Stimulated activated naive B cell treated with anti-CD40 and anti-IgM and Interleukin-4, amounts not matched to agents 10 μg/mL and 1 μg/mL and 100 μg/mL, for 72 hours (primary cell): ENCODE measurements at places on chromosomes 5 and 9.

GRCh38 chr9:33480106-33480505, 6.4 kb upstream of the NOL6 start:
- no peak for DNase-seq

- DNase-seq, result no peak
These were observed 34.7 kb downstream of the DIMT1 start for GRCh38 chr5:62369039-62369438.

DNA sequence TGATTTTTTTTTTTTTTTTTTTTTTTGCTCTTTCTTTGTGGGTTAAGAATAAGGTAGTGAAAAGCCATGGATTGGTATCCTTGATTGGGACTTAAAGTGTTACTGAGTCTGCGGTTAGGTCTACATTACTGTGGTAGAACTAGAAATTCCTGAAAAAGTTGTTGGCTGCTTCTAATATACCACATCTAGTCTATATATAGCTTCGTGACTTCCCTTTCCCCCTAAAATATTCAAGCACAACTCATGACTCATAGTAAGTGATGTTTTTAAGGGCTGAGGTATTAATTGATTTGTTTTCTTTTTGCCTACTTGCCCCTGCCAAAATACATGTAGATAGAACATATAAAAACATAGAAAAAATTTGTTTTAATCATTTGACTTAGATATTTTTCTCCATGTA, 247.6 kb downstream of the TMEM232 start:
- DNase-seq, result no peak

GRCh38 chr9:81082221-81082620, 607.1 kb downstream of the TLE1 start:
- DNase-seq, result no peak

DNA sequence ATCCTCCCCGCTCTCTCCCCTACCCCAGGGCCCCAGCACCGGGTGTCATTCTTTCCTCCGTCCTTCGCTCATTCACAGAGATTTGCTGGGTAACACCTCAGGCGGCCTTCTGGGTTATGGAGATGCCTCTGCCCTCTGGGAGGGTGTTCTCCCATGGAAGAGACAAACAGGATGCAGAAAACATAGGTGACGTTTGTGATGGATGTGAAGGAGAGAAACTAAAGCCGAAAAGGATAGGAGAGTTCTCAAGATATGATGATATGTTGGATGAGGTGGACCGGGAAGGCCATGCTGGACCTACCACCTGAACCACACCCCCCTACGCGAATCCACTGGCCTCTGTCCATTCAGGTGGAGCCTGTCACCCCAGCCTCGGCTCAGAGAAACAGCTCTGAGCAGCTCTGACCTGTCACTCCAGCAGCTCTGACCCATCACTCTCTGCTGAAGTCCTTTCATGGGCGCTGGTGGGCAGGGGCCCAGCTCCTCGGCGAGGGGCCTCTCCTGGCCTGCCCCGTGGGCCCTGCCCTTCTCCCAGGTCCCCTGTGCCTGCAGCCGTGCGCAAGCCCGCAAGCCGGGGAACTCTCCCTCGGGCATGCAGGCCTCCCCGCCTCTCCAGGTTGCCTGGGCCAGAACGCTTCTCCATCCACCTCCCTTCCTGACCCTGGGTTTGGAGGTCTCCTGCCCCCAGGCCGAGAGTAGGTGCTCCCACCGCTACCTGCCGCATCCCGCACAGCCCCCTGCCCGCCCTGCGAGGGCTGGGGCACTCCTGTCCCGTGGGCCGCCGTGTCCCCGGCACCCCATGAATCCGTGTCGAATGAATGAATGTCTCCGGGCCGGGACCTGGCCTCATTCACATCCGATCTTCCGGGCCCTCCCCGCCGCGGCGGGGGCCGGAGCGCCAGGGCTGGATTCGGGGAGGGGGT, 717 bp upstream of the NCS1 start:
- no peak for DNase-seq

DNA sequence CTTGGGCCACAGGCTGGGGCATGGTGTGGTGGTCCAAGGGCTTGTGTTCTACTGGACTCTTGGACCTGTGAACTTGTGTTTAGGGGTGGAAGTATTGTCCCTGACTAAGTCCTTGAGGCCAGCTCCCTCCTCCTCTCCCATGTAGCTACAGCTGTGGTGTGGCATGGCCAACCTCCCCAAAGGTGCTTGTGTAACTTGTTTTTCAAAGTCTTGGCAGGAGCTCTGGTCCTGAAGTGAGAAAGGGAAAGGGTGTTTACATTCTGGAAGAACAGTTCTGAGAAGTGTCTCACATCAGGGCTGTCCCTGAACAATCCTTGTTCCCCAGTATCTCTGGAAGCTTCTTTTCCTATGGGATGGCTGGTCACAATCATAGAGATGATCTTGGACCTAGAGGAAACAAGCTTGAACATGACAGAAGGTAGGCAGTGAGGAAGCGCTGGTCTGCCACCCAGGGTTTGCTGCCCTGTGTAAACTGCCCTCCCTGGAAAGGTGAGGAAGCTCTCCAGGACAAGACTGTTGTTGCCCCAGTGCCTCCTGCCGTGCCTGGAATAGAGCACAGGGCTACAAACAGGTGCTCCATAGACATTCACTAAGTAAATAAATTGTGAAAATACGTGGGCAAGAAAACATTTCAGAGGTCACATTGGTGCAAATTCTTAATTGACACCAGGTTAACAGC, 64.6 kb upstream of the KLF9 start:
- DNase-seq, result no peak

DNA sequence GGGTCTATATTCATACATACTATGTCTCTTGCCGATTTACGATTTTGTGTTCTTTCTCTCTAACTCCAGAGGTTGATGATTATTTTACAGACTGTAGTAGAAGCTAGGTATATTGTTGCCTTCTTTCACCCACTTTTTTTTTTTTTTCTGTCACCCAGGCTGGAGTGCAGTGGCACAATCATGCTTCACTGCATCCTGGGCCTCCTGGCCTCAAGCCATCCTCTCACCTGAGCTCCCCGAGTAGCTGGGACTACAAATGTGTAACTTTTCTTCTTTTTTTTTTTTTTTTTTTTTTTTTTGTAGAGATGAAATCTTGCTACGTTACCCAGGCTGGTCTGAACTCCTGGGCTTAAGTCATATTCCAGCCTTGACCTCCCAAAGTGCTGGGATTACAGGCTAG, 96.2 kb downstream of the CHSY3 start:
- DNase-seq, result no peak

DNA sequence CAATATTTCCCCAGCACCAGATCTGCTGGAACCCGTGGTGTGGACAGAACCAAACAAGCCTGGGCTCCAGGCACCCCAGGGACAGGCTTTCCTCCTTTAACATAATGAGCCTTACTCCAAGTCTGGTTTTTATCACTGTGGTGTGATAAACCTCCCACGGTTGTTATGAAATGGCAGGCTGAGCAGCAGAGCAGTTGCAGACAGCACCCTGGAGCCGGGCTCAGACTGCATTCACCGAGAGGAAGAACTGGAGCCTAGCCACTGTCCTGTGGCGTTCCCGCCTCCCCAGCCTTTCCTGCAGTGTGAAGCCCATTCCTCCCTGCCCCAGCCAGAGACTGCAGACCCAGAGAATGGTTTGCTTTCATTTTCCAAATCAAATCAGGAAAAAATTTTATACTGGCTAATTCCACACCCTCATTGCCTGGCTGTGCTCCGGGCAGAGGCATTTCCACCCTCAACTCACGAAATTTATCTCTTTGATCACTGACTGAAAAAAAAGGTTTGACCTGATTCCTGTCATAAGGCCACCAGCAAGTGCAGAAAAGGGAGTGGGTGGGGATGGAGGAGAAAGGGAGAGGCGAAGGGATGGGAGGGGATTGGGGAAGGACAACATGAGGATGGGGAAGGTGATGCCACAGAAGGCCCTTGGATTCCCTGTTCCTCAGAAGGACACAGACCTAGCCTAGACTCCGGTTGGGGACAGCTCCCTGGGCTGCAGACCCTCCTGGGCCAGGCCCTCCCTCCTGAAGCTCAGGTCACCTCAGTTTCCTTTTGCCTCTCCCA, 18.9 kb downstream of the IPPK start:
- no peak for DNase-seq

DNA sequence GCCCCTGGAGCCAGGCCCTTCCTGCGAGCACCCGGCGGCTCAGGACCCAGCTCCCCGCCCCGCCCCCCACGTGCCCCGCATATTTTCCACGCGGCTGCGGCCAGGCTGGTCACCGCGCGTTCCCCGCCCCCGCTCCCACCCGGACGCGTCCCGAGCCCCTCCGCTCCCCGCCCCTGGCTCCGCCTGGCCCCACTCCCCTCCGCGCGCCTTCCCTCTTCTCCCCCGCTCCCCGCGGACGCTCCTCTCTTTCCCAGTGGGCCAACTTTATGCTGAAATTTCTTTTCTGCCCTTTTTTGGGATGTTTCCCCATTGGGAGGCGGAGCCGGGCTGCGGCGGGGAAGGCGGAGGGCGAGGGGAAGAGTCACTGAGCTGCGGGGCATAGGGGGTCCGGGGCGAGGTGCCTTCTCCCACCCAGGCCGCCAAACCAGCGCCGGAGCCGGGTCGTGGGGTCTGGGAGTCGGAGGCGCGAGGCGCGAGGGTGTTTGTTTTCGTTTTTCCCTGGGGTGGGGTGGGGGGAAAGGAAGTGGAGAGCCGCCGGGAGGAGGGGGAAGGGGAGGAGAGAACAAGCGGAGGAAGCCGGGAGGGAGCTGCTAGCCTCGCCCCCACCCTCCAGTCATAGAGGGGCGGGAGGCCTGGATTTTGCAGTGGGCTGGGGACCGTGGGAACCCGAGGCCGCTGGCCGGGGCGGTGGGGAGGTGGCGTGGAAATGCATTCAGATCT, 1.0 kb upstream of the TPM2 start:
- DNase-seq, result no peak

- no peak for DNase-seq
These were observed 64.9 kb upstream of the SHC3 start for GRCh38 chr9:89243296-89244061.
